Activated CD4-positive, alpha-beta memory T cell treated with anti-CD3 and anti-CD28 coated beads for 36 hours (primary cell): ENCODE measurements at places on chromosomes 11 and 22.
A peak's percentile ranks its signal among the peaks of the same experiment; 100 is the strongest.

DNA sequence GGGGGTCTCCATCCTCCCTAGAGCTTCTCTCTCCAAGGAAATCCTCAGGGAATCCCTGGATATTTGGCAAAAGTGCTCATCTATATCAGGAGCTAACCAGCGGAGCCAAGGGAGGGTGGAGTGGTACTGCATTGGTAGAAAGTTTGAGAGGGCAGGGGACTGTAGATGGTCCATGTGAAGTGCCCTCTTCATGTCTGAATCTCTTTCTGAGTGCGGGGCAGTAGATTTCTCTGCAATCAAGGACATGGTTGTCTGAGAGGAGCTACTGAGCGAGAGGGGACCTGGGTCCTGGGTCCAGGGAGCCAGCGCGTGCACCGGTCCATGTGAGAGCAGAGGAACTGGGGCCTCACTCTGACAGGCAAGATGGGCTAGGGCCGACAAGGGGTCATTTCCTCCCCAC lies 701 bp downstream of the DIXDC1 start:
- no peaks in the 10 kb centered on the region for H3K27me3 ChIP-seq
- H3K36me3 ChIP-seq, result no peaks in the 10 kb centered on the region
- no peak for DNase-seq
- peaks cover 57% of the 10 kb centered on the region for H3K4me1 ChIP-seq

DNA sequence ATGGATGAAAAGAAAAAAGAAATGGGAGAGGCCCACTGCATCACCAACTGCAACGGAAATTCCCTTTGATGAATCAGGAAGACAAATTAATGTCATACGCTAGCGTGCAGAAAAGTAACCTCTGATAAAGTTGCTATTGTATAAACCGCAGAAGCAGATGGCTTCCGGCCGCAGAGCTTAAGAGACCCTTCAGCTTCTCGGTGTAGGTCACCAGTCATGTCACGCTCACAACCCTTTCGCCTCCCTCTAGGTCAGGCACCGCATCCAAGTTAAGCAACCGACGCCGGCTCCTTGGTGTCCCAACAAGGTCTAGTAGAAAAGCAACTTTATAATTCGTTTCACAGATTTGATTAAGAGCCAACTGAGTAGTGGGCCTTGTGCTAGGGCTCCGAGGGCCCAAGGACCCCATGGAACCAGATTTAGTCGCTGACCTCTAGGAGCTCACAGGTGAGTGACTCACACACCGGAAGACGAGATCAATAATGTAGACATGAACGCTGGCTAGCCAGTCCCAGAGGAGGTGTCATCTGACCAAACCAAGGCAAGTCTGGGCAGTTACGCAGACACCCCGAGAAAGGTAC lies 1.2 kb upstream of the ZFP91 start:
- H3K27me3 ChIP-seq, result no peaks in the 10 kb centered on the region
- H3K4me3 ChIP-seq, result peak overlapping the region; percentile 87
- H3K27ac ChIP-seq, result peak overlapping the region; percentile 100
- H3K36me3 ChIP-seq, result peaks cover 37% of the 10 kb centered on the region
- peaks cover 41% of the 10 kb centered on the region for H3K4me1 ChIP-seq

GRCh38 chr11:61429691-61430582 lies at the start of the genes CPSF7 and SDHAF2:
Gene CPSF7 (minus strand): TSS chr11:61429975. CDS start chr11:61429235, 740 bp downstream.
Gene SDHAF2 (plus strand): TSS chr11:61430124. CDS start chr11:61430147, 23 bp downstream.
- H3K27ac ChIP-seq, result peak within 1 kb of the TSS; percentile 95
- H3K36me3 ChIP-seq, result peaks cover 43% of the 10 kb centered on the region
- no peaks in the 10 kb centered on the region for H3K27me3 ChIP-seq
- H3K4me1 ChIP-seq, result peaks cover 64% of the 10 kb centered on the region
- DNase-seq, result peak; percentile 99

DNA sequence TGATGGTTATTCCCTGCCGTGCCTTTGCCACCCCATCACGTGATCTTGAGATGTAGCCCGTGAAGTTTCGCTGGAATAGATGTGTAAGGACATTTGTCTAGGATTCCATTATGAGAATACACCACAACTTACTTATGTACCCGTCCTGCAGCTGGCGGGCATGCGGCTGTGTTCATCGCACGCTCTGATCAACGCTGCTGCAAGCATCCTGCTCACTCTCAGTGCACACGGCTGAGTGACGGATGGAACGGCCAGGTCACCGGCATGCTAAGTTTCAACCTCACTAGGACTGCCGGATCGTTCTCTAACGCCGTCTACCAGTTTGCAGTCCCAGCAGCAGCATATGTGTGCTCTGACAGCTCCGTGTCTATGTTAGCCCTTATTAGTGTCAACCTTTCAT lies 44.6 kb downstream of the APOL1 start:
- DNase-seq, result no peak
- peaks cover 76% of the 10 kb centered on the region for H3K36me3 ChIP-seq
- H3K27me3 ChIP-seq, result no peaks in the 10 kb centered on the region

- no peaks in the 10 kb centered on the region for H3K4me1 ChIP-seq
- DNase-seq, result no peak
- no peak overlapping the region for H3K27ac ChIP-seq
- peaks cover 15% of the 10 kb centered on the region for H3K27me3 ChIP-seq
Measured at GRCh38 chr11:61626580-61627380, 45.9 kb upstream of the SYT7 start.

- H3K27ac ChIP-seq, result no peak overlapping the region
- no peak overlapping the region for H3K4me3 ChIP-seq
- H3K27me3 ChIP-seq, result no peaks in the 10 kb centered on the region
- no peaks in the 10 kb centered on the region for H3K4me1 ChIP-seq
- no peak for DNase-seq
Measured at GRCh38 chr11:130825561-130825960, 90.7 kb downstream of the SNX19 start.

GRCh38 chr11:2579315-2580060 lies 120.3 kb downstream of the KCNQ1OT1 start:
- H3K27me3 ChIP-seq, result no peaks in the 10 kb centered on the region
- no peak overlapping the region for H3K4me3 ChIP-seq
- DNase-seq, result no peak
- H3K4me1 ChIP-seq, result no peaks in the 10 kb centered on the region
- H3K27ac ChIP-seq, result no peak overlapping the region
- no peaks in the 10 kb centered on the region for H3K36me3 ChIP-seq

- H3K36me3 ChIP-seq, result peaks cover 32% of the 10 kb centered on the region
- H3K4me1 ChIP-seq, result peaks cover 34% of the 10 kb centered on the region
- no peak for DNase-seq
- H3K4me3 ChIP-seq, result peak overlapping the region; percentile 79
- H3K27ac ChIP-seq, result no peak overlapping the region
- H3K27me3 ChIP-seq, result peaks cover 4% of the 10 kb centered on the region
Measured at GRCh38 chr11:130915603-130916237, 559 bp downstream of the SNX19 start.

GRCh38 chr11:112363527-112363926 lies 102.9 kb upstream of the PLET1 start:
- no peak for DNase-seq
- no peak overlapping the region for H3K4me3 ChIP-seq
- H3K27ac ChIP-seq, result no peak overlapping the region
